ENCODE measurements at places on chromosomes 6 and 20.
A peak's percentile ranks its signal among the peaks of the same experiment; 100 is the strongest.

DNA sequence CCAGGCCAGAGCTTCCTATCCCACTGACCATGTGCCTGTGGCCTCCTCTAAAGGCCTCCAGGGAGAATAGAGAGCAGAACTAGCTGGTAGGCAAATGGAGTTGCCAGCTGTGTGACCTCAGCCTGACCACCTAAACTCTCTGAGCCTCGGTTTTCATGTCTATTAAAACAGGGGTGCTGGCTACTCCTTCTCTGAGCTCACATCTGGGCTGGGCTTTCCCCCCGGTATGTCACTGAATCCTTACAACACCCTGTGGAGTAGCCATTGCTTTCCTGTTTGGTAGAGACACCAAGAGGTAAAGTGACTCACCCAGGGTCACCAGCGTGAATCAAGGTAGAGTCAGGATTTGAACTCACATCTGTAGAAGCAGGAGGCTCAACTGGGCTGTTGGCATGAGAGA is 132.1 kb downstream of the JPH2 start:
- no peak for DNase-seq

DNA sequence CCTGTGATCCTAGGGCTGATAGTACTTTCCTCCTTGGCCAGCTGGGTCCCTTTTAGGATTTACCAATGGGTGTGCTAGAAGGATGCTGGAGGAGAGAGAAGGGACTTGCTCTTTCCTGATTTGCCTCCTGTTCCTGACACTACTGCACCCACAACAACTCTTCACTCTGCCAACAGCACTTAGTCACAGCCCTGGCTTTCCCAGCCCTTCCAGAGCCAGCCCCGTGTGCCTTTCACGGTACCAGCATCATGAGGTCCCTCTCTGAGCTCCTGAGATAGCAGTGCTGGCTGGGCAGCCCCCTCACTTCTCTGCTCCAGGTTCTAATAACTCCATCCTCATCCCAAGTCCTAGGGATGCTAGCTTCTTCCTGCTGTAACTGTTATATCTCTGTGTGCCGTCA is 80.9 kb downstream of the DNAH8 start:
- DNase-seq: no peak

- no peak for DNase-seq
Observed at GRCh38 chr20:24185791-24186190, 197.2 kb upstream of the GGTLC1 start.

DNA sequence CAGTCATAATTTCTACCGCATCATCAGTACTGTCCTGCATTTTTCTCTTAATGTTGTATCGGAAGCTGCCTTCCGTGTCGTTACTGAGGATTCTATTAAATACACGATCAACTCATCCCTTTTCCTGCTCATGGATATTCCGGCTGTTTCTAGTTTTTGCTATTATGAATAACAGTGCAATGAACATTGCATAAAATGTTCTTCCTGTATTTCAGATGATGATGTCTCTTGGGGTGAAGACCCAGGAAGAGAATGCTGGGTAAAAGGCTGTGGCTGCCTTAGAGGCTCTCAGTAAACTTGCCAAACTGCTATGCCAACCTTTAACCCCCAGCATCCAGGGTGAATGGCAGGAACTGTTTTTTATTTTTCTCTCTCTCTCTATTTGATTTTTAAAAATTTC is 24.1 kb upstream of the EPB41L1 start:
- DNase-seq: peak; percentile 40

DNA sequence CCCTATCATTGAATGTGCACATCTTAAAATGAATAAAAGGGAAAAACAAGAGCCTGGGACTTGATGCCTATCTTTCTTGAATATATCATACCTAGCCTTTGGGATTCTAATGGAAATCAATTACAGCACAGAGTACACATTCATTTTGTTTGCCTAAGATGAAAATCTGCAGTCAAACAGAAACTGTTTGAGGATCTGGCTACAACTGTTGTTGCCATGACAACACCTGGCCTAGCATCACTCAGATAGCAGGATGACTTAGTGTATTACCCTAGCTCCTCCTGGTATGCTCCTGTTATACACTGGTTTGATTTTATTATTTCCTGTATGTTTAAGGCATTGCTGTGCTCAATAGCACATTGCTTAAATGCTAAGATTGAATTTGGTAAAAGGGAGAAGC is 71.5 kb upstream of the LAMP5 start:
- no peak for DNase-seq

GRCh38 chr6:166348305-166348949 is 6.1 kb upstream of the SFT2D1 start:
- peak; percentile 57 for DNase-seq

- no peak for DNase-seq
Observed at GRCh38 chr6:51250317-51250716, 431.6 kb downstream of the TFAP2B start.

DNA sequence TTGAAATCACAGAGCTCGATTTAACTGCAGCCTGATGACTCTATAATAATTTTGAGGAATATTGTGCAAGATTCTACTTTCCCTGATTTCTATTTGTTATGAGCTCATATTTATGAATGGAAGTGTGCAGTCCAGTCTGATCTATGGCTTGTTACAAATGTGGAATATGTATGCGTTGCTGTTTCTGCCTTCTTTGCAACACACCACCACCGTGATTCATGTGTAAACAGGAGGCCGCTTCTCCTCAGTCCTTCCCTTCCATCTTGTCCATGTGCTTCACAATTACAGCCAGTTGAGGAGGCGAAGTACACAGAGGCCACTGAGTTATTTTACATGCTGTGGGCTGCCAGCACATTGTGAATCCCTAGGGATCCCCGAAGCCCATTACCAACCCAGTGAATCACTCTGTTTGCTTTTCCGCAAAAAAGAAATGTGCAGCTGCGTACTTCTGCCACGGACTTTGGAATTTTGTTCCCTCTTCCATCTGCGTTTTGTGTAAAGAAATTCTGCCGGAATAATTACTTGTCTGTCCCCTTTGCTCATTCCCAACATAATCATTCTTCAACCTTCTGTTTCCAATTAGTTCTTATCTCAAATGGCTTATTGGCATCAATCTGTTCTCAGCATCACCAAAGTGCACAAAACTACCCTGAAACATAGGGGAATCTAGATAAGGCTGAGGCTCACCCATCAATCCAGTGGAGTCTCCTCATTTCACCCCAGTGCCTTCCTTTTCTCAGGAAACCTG is 551.6 kb upstream of the CITED2 start:
- peak; percentile 59 for DNase-seq

GRCh38 chr6:110366256-110366655 is 8.1 kb upstream of the METTL24 start:
- no peak for DNase-seq

DNA sequence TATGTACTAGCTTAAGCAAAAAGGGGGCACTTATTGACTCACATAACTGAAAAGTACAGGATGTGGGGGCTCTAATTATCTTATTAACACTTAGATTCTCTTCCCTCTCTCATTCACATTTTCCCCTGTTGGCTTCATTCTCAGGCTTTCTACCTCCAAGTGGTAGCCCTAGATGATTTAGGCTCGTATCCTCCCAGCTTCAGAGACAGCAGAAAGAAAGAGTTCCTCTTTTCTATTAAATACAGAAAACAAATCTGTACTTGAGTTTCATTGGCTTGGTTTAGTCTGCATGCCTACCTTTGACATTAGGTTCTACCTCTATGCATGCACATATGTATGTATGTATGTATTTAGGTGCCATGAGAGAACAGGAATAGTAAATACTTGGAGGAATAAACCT is 15.5 kb upstream of the E2F3 start:
- DNase-seq: no peak

GRCh38 chr20:63739130-63740069 is at the start of gene SLC2A4RG:
Gene SLC2A4RG, plus strand, starts transcription at chr20:63739776. Its CDS starts 137 bp downstream, at chr20:63739913.
- DNase-seq: peak; percentile 93

GRCh38 chr6:88360203-88360797 is 194.2 kb upstream of the CNR1 start:
- DNase-seq: no peak

GRCh38 chr6:138818496-138819194 is 22.8 kb downstream of the ECT2L start:
- DNase-seq: peak; percentile 16

GRCh38 chr6:134035823-134036296 is 16.6 kb downstream of the SLC2A12 start:
- DNase-seq: peak; percentile 49

- DNase-seq: no peak
Observed at GRCh38 chr6:145736661-145737144, 1.4 kb upstream of the EPM2A start.

GRCh38 chr6:160396292-160396691 is 48.1 kb downstream of the SLC22A3 start:
- DNase-seq: no peak

GRCh38 chr6:79630380-79630882 is 698 bp upstream of the SH3BGRL2 start:
- no peak for DNase-seq

DNA sequence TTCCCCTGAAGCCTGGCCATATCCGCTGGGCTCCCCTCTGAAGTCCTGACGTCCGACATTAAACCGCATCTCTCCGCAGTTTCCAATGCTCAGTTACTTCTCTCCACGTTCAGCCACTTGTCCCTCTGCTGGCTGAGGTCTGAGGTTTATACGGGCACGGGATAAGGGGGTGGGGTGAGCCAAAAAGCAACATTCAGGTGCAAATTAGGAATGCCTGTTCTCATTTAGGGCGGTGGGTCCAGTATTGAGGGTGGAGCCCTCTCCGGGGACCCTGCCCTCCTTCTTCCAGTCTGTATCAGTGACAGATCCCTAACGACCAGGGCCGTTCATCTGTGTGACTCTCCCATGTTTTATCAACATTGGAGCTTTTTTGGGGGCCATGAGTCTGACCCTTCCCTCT is 1454.4 kb downstream of the HACE1 start:
- DNase-seq: no peak

GRCh38 chr6:18241208-18242038 is 22.9 kb downstream of the DEK start:
- no peak for DNase-seq

GRCh38 chr6:110322874-110323242 is 35.3 kb downstream of the METTL24 start:
- DNase-seq: peak; percentile 21

- DNase-seq: peak; percentile 45
Observed at GRCh38 chr20:33169176-33169794, 1.3 kb downstream of the BPIFA2 start.

- peak; percentile 91 for DNase-seq
Observed at GRCh38 chr20:50460608-50461267, 49.4 kb upstream of the PTPN1 start.

DNA sequence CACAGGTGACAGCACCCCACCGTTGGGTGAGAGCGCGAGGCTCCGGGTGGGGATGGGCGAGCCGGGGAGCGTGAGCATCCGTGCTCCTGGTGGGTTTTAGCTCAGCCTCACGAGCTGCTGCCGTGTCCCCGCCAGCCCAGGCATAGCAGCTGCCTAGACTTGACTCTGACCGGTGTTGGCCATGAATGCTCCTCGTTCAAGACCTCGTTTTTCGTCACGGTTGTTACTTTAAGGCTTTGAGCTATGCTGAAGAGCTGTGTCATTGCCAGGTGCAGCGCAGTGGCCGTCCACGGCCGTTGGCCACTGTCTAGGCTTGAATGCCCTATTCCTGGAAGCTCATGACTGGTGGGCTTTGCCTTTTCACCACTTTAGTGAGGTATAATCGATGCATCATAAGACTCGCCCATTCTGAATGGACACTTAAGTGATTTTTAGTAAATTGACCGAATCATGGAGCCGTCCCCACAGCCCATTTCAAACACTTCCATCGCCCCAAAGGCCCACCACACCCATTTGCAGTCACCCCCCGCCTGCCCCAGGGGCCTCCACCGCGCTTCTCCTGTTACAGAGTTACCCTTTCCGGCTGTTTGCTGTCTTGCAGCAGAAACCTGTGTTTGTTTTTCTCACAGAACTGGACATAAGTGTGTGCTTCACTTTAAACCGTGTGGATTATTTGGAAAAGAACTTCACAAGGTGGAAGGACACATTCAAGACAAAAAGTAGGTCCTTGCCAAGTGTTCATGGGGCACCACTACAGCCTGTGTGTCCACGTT is 21.4 kb upstream of the ADRM1 start:
- DNase-seq: no peak

DNA sequence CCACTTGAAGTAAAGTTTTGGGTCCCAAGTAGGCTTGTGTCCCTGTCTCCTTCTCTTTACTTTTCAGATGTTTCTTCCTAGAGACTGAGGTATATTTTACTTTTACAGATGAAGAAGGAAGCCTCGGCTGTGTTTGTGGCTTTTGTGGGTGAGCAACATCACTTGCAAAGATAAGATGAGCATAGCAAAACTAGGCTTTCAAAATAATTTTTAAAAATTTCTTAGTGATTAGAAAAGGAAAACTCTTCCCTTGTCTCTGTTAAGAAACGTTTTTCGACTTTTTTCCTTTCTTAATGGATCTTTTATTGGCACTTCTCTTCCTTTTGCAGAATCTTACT is 7.6 kb downstream of the PTPN1 start:
- no peak for DNase-seq

- DNase-seq: peak; percentile 69
Observed at GRCh38 chr20:1567392-1568162, 10.1 kb upstream of the SIRPD start.

GRCh38 chr6:151341476-151342195 is 49.7 kb downstream of the ZBTB2 start:
- DNase-seq: no peak

DNA sequence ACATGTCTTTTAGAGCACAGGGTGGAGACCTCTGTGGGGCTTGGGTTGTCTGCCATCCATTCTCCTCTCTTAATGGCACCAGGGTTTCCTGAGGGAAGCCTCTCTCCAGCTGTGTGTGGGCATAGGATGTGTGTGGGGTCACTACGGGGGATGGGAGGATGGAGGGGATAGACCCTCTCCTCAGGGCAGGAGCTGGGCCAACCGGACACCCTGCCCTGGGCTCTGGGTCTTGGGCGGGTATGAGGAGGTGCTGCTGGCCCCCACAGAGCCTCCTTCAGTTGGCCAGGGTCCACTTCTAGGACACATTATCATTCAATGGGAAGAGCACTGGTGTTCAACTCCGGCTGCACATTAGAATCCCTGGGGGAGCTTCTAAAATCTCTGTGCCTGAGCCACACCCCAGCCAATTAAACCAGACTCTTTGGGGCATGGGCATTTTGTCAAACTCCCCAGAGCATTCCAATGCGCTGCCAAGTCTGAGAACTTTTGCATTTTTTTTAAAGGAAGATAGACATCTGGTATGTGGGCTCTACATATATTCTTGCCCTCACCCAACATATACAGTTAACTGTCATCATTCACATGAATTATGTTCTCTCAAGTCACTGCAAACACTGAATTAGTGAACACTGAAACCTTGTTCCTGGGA is 38.5 kb downstream of the TRAM2 start:
- DNase-seq: no peak

GRCh38 chr20:9441948-9442347 is 72.4 kb upstream of the LAMP5 start:
- no peak for DNase-seq

DNA sequence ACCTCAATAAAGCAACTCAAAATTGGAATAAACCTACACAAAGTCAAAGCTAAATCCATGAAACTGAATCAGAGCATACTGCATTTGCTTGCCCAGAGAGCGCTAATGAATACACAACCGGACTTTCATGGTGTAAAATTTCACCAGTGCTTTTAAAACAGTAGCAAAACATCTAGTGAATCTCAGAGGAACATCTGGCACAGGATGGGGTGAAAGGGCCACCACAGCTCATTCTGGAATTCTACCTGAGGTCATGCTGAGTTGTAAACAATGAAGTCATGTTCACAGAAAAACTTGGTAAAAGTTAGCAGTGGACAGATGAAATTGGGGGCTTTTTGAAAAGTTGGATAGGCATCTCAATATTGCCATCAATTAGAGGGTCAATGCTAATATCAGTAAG is 125.6 kb upstream of the STXBP5 start:
- no peak for DNase-seq

- DNase-seq: no peak
Observed at GRCh38 chr6:13278164-13278563, 50.2 kb downstream of the TBC1D7 start.
